ENCODE measurements at places on chromosomes 7 and 10. TPM values are rescaled to one million over a fixed set of nuclear protein-coding genes. Genes with fewer than 3 reads are reported as not detected.

The TSPAN33 gene
- polyA plus RNA-seq: 15.6 TPM

The CELF2 gene
- polyA plus RNA-seq: 40.1 TPM

The CYP2W1 gene
- 0.22 TPM for polyA plus RNA-seq

The YWHAG gene
- polyA plus RNA-seq: 95.5 TPM

The ATP6V0A4 gene
- not detected for polyA plus RNA-seq

The CHCHD3 gene
- 56.5 TPM for polyA plus RNA-seq

The AGK gene
- polyA plus RNA-seq: 16.2 TPM

The CRYGN gene
- 0.67 TPM for polyA plus RNA-seq

The GNGT1 gene
- polyA plus RNA-seq: not detected

The CYP2E1 gene
- polyA plus RNA-seq: 3.6 TPM

The ARHGAP22 gene
- 2.3 TPM for polyA plus RNA-seq

The KAZALD1 gene
- 5.9 TPM for polyA plus RNA-seq

The NRCAM gene
- polyA plus RNA-seq: 2.0 TPM

The CDC14C gene
- polyA plus RNA-seq: 0.09 TPM

The HOXA6 gene
- polyA plus RNA-seq: 4.4 TPM

The TMEM140 gene
- polyA plus RNA-seq: 18.1 TPM

The EGR2 gene
- 5.3 TPM for polyA plus RNA-seq

Measured in urinary bladder (tissue), 4 donors.